Muscle of leg (tissue), 16 donors: ENCODE measurements at places on chromosomes 16 and 17.

DNA sequence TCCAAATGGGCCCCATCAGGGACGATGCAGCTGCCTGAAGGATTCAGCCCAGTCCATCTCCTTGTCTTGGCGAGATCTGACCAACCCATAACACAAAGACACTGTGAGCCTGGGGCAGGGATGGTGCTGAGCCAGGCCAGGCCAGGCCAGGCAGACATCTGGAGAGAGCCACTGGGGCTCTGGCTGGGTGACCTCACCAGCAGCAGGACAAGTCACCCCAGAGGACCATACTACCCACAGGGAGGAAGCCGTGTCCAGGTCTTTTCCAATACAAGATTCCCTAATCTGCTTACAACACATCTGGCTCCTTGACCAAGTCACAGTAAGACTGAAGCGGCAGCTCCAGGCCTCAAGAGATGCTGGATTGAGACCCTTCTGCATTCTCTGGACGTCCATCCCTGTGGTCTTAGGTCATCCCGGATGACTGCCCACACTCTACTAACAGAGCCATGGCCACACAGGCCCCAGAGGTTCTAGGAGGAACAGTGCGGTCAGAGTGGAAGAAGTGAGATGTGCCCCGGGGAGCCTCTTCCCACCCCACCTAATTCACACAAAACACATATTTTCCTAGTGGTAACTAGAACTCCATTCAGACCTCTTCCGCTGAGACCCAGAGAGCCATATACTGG is 81.8 kb upstream of the RCVRN start:
- peak; percentile 55 for DNase-seq

DNA sequence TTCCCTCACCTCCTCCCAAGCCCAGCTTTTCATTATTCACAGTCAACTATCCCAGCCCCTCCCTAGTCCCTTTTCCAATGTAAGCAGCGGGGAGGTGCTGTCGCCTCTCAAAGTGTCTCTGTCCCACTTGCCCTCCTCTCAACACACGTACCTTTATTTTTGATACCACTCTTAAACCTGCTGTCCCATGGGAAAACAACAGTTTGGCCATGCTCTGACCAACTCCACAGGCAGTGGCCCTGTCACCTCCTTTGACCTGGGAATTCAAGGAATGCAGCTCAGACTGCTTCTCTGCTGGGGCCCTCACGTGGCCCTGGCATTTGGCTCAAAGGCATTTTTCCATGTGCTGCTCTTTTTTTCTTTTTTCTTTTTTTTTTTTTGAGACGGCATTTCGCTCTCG is 4.2 kb downstream of the LYRM9 start:
- no peak for DNase-seq

GRCh38 chr17:66255527-66255971 is 26.3 kb upstream of the APOH start:
- no peak for DNase-seq

DNA sequence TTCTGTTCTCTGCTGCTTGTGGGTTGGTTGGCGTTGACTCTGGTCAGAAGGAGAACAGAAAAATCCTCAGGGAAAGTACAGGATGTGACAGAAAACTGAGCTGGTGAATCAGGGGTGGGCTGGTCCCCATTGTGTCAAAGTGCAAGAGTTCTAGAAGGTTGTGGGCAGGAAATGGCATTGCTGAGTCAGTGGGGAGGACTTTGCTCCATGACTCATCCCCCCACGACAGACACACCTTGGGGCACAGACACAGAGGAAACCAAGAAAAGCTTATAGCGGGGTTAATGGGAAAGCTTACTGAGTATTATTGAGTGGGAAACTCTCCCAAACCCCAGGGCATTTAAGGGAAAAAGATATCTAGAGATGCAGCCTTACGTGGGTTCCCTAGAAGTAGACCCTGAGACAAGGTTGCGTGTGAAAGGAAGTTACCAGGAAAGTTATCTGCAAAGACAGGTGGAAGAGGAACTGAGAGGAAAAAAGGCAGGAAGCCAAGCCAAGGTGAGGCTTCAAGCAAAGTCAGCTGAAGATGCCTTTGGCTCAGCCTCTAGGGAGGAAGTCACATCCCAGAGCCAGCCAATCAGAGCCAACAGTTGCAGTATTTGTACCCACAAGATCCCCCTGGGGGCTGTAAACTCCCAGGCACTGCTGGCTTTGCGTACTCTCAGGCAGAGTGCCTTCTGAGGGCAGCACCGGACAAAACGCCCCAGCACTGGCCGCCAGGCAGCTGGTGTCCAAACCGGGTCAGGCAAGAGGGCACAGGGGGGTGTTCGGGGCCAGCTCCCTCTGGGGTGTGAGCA is 86.4 kb downstream of the FOXL1 start:
- no peak for DNase-seq

- no peak for DNase-seq
Measured at GRCh38 chr17:41010441-41010840, 1.5 kb upstream of the KRTAP3-1 start.

- no peak for DNase-seq
Measured at GRCh38 chr16:11668623-11669379, 546 bp downstream of the SNN start.
